ENCODE measurements at places on chromosomes 6 and 20.

- DNase-seq: no peak
Measured at GRCh38 chr6:153735761-153736160, 303.3 kb upstream of the OPRM1 start.

DNA sequence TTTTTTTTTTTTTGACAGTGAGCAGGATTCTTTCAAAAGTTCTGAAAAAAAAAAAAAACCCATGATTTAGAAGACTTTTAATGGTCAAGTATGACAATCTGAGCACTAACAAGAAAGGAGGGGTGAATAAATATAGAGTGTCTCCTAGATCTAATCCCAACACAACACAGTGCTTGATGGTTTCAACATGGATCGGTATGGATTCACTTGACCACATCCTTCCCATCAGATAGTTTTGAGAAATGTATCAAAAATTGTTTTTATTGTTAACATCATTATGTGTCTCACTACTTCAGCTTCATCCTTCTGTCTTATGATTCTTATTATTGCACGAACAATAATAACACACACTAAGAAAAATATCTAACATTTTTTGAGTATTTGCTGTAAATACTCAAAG is 21.0 kb downstream of the KIF13A start:
- no peak for DNase-seq

DNA sequence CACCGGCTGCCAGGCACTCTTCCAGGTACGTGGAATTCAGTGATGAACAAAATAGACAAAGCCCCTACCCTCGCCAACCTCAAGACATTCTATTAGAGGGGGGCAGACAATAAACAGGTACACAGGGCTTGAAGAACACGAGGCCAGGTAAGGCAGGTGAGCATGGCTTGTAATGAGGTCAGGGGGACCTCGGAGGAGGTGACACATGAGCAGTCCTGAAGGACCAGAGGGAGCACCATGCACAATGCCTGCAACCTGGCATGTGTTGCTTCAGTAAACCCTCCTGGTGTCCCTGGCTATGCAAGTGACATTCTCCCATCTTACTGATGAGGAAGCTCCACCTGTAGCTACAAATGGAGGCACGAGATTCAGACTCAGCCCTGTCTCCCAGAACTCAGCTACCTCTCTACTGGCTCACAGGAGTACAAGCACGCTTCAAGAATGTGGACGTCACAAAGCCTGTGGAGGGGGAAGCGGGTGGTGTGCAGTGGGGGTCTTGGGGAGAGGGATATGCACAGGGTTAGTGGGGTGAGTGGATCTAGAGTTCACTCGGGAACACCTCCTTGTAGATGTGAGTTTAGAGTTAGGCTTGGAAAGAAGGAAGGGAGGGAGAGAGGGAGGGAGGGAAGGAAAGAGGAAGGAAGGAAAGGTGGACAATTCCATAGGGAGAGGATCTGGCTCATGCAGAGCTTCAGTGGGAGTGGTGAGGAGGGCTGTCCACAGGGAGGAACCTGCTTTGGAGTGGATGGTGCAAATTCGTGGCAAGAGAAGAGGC is 7.6 kb upstream of the MAPK13 start:
- DNase-seq: no peak

DNA sequence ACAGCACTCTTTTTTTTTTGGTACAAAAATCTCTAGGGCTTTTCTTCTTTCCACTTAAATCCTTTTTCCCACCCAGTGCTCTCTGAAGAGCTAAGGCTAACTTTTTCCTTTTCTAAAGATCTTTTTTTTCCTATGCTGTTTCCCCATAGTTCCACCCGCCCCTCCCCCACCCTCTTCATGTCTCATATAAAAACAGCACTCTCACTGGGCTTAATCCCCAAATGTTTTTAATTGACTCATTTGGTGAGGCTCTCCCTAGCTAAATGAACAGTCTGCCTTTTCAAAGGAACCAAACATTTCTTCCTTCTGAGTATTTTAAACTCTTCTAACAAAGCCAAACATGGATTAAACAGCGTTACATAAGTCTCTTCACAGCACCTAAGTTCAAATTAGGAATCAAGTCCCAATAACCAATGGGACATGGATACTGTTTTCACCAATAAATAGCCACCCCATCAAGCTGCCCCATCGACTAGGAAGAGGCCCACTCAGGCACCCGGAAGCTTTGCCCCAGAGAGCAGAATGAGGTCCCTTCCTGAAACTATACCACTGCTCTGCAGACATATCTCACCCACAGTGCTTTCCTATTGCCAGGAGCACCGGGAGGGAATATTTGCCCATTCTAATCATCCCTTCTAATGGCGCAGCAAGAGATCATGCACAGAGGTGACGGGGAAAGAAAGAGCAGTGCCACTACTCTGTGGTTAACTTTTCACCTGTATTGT is 63.7 kb downstream of the ATXN1 start:
- no peak for DNase-seq

GRCh38 chr6:149084808-149085556 is 232.5 kb upstream of the TAB2 start:
- DNase-seq: no peak

- DNase-seq: peak; percentile 23
Measured at GRCh38 chr6:68876792-68877493, 241.9 kb downstream of the ADGRB3 start.

- no peak for DNase-seq
Measured at GRCh38 chr20:61895016-61895415, 170.7 kb downstream of the TAF4 start.

DNA sequence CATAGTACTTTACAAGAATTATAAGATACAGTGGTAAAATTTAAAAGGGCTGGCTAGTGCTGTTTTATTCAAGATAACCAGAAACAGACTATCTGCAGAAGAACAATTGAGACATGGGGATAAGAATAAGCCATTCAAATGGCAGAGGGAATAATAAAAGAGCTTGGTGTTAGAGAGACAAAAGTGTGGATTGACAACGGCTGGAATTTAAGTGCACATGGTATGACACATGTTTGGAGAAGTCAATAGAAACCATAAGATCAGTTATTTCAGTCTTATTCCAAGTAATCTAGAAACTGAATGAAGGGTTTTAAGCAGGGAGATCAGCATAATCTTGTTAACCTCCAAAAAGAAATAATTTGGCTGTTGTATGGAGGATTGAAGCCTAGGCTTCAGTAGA is 1205.5 kb upstream of the CITED2 start:
- no peak for DNase-seq

DNA sequence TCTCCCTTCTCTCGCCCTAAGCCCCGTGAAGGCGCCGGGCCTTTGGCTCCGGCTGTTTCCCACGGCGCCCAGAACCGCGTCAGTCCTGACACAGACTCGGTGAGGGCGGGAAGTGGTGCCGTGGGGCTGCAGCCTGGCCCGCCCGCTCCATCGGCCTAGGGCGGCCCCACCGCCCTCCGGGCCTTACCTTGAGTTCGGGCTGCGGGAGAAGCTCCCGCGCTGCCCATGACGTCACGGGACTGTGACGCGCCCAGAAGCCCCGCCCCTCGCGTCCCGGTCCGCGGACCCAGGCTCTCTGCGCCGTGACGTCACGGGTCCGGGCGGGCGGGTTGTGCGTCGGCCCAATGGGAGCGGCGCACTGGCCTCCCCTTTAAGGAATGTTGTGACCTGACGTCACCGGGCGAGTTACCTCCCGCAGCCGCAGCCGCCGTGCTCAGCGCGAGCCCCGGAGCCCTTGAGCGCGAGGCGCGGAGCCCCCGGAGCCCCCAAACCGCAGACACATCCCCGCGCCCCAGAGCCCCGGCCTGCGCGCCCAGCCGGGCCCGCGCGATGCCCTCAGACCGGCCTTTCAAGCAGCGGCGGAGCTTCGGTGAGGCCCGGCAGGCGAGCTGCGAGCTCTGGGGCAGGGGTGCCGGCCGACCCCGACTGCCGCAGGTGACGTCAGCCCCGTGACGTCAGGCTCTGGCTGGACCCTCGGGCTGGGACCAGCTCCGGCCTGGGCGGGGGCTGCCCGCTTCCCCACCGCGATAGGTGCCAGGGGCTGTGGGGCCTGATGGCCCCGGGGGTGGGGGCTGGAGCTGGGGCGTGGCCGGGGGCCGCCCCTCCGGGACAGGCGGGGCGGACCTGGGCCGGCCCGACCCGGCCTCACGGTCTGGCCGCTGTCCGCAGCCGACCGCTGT is at the start of gene MAP1LC3A:
MAP1LC3A (plus strand) TSS at position 399 of the 899 bp plus-strand sequence; CDS start at position 550, 151 bp downstream.
- peak; percentile 94 for DNase-seq

DNA sequence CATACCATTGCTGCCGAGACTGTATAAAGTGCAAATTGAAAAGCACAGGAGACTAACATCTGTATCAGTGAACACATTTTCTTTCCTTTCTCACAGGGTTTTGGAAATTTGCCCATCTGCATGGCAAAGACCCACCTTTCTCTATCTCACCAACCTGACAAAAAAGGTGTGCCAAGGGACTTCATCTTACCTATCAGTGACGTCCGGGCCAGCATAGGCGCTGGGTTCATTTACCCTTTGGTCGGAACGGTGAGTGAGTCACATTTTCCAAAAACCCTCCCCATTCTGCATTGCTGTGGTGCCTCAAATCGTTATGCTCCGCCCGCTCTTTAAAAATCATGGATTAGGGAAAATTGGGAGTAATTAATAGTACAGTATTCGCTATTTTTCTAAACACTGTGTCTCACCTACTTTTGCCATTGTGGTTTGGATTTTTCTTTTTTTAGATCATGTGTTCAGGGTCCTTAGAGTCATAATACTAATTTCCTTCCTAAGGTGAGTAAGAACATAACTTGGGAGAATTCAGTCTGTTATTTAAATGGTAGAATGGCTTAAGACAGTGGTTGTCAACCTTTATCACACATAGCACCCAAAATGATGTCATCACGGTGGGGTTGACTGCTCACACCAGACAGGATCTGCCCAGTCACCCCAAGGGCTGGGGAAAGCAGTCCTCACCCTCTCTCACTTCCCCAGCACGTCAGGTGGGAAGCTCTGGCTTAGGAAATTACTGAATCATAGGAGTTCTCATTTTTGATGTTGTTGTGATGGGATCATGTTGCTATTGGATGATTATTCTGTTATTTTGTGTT is 171.6 kb downstream of the MTHFD1L start:
- no peak for DNase-seq

DNA sequence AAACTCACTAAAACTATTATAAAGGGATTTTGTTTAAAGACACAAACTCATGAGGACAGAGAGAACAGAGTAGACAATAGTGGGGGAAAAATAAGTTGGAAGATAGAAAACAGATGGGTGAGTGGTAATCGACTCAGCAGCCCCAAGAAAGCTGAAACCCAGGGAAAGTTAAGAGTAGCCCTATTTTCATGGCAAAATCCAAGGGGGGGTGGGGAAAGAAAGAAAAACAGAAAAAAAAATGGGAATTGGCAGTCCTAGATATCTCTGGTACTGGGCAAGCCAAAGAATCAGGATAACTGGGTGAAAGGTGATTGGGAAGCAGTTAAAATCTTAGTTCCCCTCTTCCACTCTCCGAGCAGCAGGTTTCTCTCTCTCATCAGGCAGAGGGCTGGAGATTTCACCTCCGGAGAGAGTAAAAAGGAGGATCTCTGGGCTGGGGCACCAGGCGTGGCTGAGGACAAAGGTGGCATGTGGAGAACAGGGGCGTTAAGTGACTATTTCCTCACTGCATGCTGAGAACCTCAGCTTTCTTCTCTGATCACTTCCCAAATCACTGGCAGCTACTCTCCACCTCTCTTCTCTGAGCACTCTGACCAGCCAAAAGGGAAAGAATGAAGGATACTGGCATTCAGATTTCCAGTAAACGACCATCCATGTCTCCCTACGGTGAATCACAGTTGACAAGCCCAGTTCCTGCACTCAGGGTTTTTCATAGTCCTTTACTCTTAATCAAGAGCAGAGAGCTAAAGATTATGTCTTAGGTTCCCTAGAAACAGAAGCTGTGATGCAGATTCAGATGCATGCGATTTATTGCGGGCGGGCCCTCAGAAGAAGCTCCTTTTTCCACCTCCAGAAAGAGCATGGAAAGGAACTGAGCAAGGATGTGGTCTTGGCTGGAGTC is 7.3 kb upstream of the RNF24 start:
- DNase-seq: no peak

GRCh38 chr6:157230910-157231309 is 92.4 kb downstream of the TMEM242 start:
- no peak for DNase-seq

GRCh38 chr6:37625591-37626374 is 71.9 kb downstream of the MDGA1 start:
- DNase-seq: no peak

DNA sequence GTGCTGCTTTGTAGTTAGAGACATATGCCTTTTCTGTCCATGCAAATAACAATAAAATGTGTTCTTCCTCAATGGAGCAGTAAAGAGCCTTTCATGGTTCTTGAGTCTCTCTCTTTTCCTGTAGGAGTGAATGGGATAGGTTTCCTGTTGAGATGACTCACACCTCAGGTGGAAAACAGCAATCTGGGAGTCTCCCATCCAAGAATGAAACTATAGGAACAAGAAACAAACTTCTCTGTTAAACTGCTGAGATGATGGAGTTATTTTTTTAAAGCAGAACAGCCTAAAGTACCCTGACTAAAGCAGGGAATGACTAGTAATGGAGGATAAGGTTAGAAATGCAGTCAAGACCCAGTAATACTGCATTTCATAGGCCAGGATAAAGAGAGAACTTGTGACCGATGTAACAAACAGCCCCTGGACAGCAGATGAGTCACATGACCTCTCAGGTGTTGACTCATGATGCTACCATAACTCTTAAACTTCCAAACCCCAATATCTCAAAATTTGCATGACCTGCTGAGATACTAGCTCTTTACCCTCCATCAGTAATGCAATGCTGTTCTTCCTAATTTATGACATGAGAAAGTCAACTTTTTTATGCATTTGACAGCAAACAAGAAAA is 548.9 kb downstream of the CBLN4 start:
- DNase-seq: no peak

DNA sequence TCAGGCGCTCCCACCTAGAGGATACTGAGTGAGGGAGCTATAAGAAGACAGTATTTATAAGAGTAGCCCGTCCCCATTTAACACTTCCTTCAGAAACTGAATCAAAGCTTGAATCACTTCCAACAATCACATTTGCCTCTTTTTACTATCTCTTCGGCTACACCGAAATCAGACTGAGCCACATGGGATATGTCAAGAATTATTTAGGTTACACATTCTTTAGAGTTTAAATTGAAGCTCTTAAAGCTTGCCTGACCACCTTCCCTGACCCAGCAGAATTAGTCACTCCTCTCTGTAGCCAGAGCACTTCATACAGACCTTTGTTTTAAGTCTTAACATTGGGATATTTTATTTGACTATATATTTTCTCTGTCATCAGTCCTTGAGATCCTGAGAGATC is 163.7 kb downstream of the MAFB start:
- DNase-seq: no peak

DNA sequence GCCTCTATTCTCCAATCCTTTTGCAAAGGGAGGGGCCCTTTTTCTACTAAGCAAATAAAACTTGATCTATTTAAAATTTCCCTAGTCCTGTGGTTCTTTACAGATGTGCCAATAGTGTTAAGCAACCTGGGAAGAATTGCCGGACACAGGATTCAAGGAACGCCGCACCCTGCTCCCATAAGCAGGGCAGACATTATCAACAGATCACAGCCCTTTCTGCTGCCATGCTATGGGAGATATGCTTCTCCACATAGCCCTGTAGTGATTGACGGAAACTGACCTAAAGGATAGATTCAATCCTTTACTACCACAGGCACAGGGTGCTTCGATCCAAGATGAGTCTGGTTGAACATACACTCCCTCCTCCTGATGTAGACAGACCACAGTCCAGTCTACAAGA is 118.4 kb upstream of the TRAF3IP2 start:
- no peak for DNase-seq
